ENCODE measurements at places on chromosomes 6 and 20.

GRCh38 chr20:33162313-33162712, 5.6 kb upstream of the BPIFA2 start:
- H3K27me3 ChIP-seq: peaks cover 6% of the 10 kb centered on the region
- no peak overlapping the region for H3K4me3 ChIP-seq
- no peaks in the 10 kb centered on the region for H3K36me3 ChIP-seq
- no peaks in the 10 kb centered on the region for H3K4me1 ChIP-seq
- DNase-seq: no peak

DNA sequence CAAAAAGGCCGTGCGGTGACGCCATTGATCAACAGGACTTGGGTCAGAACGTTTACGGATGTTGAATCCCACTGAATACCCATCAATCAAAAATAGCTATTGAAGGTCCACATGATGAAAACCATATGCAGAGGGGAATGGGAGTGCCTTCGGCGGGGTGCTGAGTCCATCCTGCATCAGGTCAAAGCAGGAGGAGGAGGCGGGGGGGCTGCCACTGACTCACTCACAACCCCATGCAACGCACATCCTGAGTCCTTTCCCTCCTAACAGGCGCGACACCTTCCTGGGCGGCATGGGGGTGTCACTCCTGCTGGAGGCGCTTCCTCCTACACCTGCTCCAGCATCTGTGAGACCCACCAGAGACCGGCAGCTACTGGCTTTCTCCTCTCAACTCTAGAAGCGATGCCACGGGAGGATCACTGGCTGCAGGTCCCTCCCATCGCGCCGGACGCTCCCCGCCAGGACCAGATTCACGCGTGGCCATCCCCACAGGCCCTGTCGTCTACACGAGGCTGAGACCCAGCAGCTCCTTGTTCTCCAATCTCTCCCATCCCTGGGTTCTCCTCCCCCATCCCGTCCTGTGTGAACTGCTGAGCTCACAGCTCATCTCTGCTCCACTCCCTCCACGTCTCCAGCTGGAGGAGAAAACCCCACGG, 170.6 kb upstream of the THBS2 start:
- H3K36me3 ChIP-seq: peaks cover 18% of the 10 kb centered on the region
- H3K27me3 ChIP-seq: peaks cover 3% of the 10 kb centered on the region
- no peak for DNase-seq
- no peak overlapping the region for H3K4me3 ChIP-seq
- no peaks in the 10 kb centered on the region for H3K4me1 ChIP-seq

DNA sequence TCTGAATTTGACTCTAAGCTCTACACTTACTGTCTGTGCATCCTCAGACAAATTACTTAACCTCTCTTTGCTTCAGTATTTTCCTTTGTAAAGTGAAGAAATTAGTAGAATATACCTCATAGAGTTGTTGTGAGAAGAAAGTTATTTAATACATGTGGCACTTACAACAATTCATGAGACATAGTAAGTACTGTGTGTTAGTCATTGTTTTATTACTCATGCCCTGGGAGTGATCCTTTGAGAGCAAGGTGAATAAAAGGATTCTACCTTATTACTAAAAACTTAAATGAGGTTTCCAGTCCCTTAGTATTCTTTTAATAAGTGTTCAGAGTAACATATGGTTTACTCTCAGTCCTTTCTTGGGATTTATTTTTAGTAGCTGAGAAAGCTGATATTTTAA, 233.6 kb upstream of the MAP3K7 start:
- peaks cover 2% of the 10 kb centered on the region for H3K27me3 ChIP-seq
- no peaks in the 10 kb centered on the region for H3K4me1 ChIP-seq
- H3K36me3 ChIP-seq: no peaks in the 10 kb centered on the region
- no peak overlapping the region for H3K4me3 ChIP-seq
- no peak for DNase-seq
- no peak overlapping the region for H3K27ac ChIP-seq

DNA sequence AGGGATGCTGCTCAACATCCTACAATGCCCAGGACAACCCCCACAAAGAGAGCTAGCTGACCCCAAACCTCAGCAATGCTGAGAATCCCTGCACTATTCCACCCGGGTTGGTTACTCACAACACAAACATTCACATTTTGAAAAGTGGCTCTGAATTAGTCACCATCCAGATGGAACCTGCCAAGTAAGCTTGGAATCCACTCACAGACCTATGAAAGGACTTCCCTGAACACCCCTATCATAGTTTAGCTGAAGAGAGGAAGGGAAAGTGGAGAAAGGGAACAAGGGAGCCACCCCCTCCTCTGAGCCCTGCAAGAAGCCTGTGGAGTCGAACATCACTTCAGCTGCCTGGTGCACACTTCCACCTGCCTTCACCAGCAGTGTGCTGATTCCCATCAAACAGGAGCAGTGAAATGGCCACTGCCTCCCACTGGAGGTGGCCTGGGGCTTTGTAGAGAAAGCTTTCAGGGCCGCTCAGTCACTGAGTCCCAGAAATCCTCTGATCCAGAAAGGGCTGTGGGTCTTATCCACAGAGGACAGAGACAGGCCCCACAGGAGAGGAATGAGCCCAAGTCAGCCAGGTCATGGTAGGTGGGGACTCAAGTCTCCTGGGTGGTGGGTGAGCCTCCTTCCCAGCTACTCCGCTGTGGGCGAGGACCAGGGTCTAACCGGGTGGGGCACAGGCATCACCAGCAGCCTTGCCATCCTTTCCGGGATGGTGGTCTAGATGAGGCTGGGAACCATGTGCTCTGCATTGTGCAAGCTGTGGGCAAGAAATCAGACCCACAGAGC, 203.7 kb downstream of the SYNDIG1 start:
- no peak overlapping the region for H3K27ac ChIP-seq
- no peak overlapping the region for H3K4me3 ChIP-seq
- no peaks in the 10 kb centered on the region for H3K36me3 ChIP-seq
- H3K4me1 ChIP-seq: no peaks in the 10 kb centered on the region
- peaks cover 11% of the 10 kb centered on the region for H3K27me3 ChIP-seq
- no peak for DNase-seq

DNA sequence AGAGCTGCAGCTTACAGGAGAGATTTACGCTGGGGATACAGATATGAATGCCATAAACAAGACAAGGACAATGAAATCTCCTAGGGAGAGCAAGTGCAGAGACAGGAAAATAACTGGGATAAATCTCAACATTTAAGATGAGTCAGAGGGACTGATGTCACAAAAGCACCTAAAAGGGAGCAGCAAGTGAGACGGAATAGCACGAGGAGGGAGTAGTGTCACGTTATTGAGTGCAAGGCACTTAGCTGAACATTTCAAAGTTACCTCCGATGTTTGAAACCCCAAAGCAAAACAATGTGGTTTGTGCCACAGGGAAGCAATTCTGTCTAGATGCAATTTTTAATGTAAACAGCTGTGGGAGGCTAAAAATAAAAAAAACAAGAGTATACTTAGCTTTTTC, 1131.7 kb upstream of the EYS start:
- H3K4me3 ChIP-seq: no peak overlapping the region
- H3K27me3 ChIP-seq: no peaks in the 10 kb centered on the region
- DNase-seq: no peak
- no peaks in the 10 kb centered on the region for H3K36me3 ChIP-seq
- no peak overlapping the region for H3K27ac ChIP-seq

- H3K36me3 ChIP-seq: no peaks in the 10 kb centered on the region
- H3K27ac ChIP-seq: no peak overlapping the region
- no peak overlapping the region for H3K4me3 ChIP-seq
- H3K27me3 ChIP-seq: no peaks in the 10 kb centered on the region
- no peak for DNase-seq
These were observed 78.8 kb downstream of the MAP7 start for GRCh38 chr6:136471372-136471771.

DNA sequence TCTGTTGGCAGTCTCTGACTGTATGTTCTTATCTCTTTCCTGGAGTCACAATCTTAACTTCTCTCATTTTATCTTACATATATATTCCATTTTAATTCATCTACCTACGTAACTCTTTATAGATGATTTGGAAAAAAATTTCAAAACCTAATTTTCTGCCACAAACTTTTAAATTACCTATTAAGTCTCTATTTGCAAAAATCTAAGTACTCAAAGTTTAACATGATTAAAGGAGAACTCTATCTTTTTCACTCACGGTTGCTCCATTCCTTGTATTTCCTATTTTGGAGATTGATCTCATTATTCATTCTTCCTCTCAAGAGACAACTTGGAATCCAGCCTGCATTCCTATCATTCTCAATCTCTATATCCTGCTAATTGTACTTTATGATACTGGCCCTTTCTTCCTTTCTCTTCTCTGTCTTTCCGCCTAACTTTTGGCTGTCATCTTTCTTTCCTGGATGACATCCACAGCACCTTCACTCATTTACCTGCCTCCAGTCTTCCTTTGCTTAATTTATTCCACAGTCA, 1071.1 kb upstream of the CITED2 start:
- no peaks in the 10 kb centered on the region for H3K4me1 ChIP-seq
- H3K27me3 ChIP-seq: no peaks in the 10 kb centered on the region
